ENCODE measurements at places on chromosomes 3 and 15.

- DNase-seq: no peak
Observed at GRCh38 chr3:19711160-19711782, 222.7 kb downstream of the EFHB start.

DNA sequence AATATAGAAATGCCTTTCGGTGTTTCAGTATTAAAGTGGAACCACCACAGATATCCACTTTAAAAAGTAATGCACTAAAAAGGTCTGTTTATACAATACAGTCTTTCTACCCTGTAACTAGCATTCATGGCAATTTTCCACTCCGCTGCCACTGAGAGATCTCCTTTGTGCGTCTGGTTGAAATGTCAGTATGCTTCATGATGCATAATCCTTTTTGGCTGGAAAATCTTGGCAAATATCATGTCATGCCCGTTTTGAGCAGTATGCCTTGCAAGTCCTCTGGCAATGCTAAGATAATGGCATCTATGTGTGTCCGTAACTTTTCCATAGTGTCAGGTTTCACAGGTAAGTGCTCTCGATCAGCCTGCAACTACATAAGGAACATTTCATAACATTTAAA lies 30.8 kb upstream of the ARF4 start:
- no peak for DNase-seq

GRCh38 chr3:168616915-168617314 lies 521.2 kb upstream of the GOLIM4 start:
- no peak for DNase-seq

DNA sequence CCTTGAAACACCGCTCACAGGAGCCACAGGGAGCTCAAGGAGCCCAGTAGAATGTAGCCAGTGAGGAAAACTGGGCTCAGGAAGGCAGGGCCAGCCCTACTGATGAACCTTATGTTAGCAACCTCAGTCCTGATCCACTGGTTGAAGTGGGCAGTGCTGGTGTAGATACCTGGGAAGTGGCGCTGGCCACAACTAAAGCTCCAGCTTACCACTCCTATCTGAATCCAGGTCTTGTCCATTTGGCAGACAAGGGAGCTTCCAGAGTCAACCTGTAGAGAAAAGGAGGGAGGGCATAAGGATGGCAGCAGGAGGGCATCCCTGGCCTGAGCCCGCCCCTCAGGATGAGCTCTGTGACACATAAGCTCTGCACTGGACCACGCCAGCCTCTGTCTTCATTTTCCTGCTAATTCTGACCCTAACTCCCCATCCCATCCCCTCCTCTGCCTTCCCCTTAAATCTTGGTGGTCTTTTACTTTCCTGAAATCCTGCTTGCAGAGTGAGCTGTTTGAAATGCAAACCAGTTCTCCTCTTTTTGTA lies 2.1 kb upstream of the PRSS50 start:
- DNase-seq: no peak

- DNase-seq: peak; percentile 18
Observed at GRCh38 chr15:31021067-31021665, 29.7 kb upstream of the MTMR10 start.

- peak; percentile 89 for DNase-seq
Observed at GRCh38 chr3:50327943-50328691, at the start of gene TUSC2. TSS of gene TUSC2 (minus strand) at chr3:50328223. CDS start at chr3:50328099, 124 bp downstream.

- peak; percentile 80 for DNase-seq
Observed at GRCh38 chr15:88656760-88657221, 18.0 kb downstream of the ISG20 start.

DNA sequence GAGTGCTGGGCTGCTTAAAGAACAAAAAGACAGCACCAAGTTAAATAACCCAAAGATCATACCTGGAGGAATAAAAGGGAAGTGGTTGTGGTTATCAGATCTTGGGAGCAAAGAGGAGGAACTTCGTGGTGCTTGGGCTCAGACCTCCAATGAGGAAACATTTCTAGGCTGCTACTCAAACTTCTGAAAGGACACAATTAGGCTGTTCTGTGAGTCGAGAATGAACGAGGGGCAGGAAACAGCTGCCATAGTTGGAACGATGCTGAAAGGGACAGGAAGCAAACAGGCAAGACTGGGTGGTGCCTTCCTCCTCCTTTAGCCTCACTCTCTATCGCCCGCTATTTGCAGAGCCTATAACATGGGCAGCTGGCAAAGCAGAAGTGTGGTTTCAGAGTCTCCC lies 276.3 kb upstream of the ARRDC4 start:
- DNase-seq: no peak

DNA sequence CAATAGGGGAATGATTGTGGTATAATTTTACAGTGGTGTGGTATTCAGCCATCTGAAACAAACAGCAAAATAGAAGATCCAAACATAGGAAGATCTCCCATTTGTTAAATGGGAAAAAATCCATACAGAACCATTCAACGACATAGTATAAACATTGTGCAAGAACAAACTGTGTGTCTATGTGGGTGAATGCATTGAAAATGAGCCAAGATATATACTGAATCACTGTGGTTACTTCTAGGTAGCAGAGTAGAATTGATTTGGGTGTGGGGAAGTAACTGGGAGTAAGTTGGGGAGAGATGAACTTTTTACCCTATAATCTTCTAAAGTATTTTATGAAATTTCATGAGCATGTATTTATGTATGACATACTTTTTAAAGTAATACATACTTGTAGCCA lies 123.1 kb upstream of the UMPS start:
- DNase-seq: no peak

GRCh38 chr3:128763967-128764366 lies 38.0 kb downstream of the RAB7A start:
- no peak for DNase-seq

GRCh38 chr15:92151741-92152140 lies 241.9 kb upstream of the ST8SIA2 start:
- DNase-seq: no peak

GRCh38 chr3:162285259-162285658 lies 788.7 kb downstream of the OTOL1 start:
- DNase-seq: no peak

DNA sequence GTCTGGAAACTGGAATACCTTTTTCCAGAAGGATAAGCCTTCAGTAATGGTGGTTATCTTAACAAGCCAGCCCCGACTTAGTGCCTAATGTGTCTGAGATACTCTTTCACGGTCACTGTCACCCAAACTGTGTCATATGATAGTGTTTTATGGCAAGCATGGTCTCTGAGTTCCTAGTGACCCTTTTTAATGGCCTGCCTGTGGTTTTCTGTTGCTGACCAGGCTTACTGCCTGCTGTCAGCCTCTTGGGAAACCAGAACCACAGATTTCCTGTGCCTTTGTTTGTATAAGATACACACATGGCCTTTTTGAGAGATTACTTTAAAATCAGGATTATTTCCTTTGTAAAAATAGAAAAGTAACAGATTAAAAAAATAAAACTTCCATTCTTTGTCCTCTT lies 22.4 kb downstream of the HPS3 start:
- no peak for DNase-seq

- DNase-seq: no peak
Observed at GRCh38 chr3:64319391-64319790, 94.1 kb upstream of the PRICKLE2 start.

DNA sequence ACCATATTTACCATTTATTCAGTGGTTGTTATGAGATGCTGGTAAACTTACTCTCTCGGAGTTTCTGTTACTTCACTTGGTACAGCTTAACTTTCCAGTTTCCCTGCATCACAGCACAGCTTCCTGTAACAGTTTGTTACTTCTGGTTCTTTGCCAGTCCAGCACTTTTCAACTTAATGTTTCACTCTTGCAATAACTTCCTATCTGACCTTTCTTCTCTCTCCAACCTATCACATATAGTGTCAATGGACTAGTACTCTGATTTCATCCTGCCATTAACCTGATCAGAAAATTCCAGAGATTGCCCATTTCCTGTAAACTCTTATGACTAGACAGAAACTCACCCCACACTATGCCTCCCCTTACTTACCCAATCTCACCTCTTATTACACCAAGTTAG lies 3.9 kb upstream of the ATP11B start:
- no peak for DNase-seq
